ENCODE measurements at places on chromosomes 6 and 20.

GRCh38 chr20:34976286-34976685 is 20.6 kb downstream of the MYH7B start:
- no peak for DNase-seq

- DNase-seq: no peak
Measured at GRCh38 chr20:38072898-38073297, 39.4 kb downstream of the RPRD1B start.

GRCh38 chr6:129606664-129607063 is 103.3 kb downstream of the ARHGAP18 start:
- no peak for DNase-seq

DNA sequence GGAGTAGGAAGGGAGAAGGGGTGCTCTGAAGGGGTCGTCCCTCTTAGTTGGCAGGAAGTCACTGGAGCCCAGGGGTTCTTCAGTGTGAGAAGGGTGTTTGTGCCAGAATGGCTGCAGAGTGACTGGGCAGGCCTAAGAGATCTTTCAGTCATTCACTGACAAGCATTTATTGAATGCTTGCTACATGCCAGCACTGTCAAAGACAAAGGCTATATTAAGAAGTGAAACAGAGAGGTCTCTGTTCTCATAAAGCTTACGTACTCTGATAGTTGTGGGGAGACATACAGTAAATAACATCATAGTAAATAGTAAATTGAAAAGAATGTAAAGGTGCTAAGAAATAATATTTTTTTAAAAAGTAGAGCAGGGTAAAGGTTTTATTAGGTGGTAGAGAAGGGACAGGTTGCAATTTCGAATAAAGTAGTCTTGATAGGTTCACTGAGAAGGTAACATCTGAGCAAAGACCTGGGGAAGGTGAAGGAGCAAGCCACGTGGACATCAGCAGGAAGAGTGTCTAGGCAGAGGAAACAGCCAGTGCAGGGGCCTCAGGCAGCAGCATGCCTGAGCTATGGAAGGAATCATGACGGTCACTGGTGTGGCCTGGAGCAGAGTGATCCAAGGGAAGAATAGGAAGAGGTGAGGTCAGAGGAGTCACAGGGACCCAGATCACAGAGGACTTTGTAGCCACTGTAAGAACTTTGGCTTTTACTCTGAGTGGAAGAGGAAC is 36.3 kb upstream of the RNF8 start:
- DNase-seq: no peak

- DNase-seq: no peak
Measured at GRCh38 chr6:21157186-21157929, 436.2 kb upstream of the SOX4 start.

DNA sequence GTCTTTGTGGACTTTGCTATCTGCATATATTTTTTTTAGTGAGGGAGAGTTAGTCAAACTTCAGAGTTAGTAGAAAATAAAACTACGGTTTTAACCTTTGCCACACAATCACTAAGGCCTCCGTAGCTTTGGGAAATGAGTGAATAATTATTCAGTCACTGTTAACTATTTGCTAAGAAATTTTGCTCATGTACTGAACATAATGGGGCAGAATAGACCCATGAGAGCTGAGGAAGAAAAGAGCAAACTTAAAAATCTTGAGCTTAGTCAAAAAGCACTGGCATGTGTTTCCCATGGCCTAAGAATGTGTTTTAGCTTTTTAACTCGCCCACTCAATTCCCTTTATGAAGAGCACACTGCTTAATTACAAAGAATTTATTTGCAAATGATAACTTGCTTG is 60.4 kb upstream of the SUPT3H start:
- no peak for DNase-seq

GRCh38 chr20:19820555-19821211 is 62.6 kb downstream of the RIN2 start:
- DNase-seq: no peak
